ENCODE measurements at places on chromosomes 16 and 17.

- no peak for DNase-seq
These were observed 9.8 kb upstream of the MYO18A start for GRCh38 chr17:29190039-29190438.

DNA sequence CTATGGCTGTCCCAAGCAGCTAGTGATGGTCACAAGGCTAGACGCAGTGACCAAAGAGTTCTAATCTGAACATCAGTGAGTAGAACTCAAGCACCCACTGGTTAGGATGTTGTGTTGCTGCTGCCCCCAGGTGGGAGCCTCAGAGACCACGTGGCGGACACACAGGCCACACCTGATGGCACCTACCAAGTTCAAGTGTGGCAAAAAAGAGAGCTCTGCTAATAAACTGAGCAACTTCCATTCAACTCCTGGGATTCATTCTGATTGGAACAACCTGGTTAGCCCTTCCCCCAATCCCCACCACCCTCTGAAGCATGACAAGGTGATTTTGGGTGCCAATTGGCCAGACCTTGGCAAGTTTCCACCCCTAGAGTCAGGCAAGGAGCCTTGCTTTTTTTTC, 3.5 kb upstream of the LCMT1 start:
- no peak for DNase-seq

DNA sequence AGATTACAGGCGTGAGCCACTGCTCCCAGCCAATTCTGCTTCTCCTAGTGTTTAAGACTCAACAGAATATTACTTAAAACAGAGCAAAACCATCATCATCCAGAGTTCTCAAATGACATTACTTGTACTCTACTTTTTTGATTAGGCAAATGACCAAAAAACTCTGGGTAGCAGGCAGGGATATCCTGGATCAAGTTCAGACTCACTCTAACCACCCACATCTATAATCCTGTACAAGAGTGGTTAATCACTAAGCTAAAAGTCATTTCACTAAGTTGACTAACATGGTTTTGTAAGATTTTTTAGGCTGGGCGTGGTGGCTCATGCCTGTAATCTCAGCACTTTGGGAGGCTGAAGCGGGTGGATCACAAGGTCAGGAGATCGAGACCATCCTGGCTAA, 6.8 kb downstream of the NAE1 start:
- peak; percentile 85 for DNase-seq

DNA sequence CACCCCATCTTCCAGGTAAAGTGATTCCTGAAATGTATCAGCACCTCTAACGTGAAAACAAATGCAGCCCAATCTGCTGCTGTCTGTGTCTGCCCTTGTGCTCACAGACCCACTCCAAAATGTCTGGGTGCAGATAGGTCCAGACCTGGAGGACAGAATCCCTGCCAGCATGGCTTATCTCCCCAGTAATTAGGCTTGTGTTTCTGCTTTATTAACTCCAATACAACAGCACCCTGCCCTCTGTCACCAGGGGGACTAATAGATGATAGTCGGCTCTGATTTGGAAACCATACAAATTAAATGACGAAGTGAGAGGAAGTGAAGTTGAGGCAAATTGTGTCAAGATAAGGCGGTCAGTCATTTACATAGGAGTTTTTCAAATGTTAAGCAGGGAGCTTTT, 608.3 kb upstream of the SALL1 start:
- DNase-seq, result no peak

GRCh38 chr16:74742051-74742481, 32.6 kb downstream of the FA2H start:
- DNase-seq, result peak; percentile 48

- no peak for DNase-seq
These were observed 193.6 kb downstream of the CCDC182 start for GRCh38 chr17:57551321-57552079.

GRCh38 chr16:30437511-30438046, 7.7 kb upstream of the DCTPP1 start:
- no peak for DNase-seq

GRCh38 chr17:45441526-45442310, 9.0 kb upstream of the ARHGAP27 start:
- no peak for DNase-seq

DNA sequence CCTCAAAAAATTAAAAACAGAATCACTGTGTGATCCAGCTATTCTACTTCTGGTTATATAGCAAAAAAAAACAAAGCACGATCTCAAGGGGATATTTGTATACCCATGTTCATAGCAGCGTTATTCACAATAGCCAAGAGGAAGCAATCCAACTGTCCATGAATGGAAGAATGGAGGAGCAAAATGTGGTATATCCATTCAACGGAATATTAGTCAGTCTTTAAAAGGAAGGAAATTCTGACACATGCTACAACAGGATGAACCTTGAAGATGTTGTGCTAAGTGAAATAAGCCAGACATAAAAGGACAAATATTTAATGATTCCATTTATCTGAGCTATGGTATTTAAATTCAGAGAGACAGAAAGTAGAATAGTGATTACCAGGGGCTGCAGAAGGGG, 4.6 kb upstream of the NOL11 start:
- DNase-seq, result no peak

- no peak for DNase-seq
These were observed 19.8 kb downstream of the MIEF2 start for GRCh38 chr17:18280249-18280648.

GRCh38 chr17:75047398-75048098, 523 bp downstream of the KCTD2 start:
- DNase-seq, result no peak

DNA sequence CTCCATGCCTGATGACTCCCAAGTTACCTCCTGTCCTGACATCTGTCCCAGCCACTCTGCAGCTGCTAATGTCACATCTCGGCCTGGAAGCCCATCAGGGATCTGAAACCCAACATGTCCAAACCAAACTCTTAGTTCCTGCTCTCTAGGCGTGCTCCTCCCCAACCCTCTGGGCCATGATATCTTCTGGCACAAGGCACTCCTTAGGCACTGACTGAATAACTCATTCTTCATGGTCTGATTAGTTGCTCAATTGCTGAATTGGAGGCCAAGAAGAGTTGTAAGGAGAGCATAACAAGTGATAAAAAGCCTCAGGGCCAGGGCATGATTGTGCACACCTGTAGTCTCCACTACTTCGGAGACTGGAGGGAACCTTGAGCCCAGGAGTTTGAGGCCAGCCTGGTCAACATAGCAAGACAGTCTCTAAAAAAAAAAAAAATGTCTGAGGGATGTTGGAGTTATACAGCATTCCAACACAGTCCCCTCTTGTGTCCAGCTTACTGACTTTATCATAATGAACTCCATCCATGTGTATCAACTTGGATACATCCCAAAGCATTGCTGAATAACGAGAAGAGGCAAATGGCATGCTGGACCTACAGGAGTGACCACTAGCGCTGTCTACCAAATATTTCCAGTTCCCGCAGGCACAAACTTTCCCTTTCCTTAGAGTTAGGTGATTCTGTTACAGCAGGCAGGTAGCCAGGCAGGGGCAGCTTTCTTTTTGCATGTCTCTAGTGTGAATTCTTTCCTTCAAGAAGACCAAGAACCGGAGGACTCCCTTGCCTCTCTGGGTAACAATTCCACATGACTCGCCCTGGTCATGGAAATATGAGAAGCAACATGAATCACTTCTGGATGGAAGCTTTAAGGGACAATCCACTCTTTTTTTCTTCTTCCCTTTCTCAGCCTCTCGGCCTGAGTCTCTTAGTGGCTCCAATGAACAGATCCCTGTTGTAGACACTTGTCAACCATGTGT, 18.1 kb upstream of the SHCBP1 start:
- DNase-seq, result peak; percentile 67

DNA sequence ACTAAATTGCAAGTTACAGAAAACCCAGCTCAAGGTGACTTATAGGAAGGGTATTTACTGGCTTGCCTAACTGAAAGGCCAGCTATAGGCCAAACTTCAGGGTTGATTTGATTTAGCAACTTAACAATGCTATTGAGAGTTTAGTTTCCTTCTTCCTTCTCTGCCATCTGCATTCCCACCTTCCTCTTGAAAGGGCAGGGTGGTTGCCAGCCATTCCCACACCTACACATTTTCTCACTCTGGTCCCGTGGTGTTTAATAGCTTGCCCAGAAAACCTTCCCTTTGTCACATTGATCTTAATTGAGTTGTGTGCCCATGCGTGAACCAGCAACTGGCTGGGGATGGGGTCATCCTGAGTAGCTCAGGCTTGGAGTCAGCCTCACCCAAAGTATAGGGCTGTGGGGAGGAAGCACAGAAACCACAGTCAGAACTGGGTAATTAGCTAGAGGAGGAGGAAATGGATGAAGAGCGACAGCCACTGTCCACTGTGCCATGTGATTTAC, 194.7 kb downstream of the SPECC1 start:
- DNase-seq, result peak; percentile 21

GRCh38 chr17:11122908-11123307, 118.1 kb upstream of the SHISA6 start:
- DNase-seq, result no peak

GRCh38 chr16:4214215-4214621, 27.7 kb downstream of the SRL start:
- DNase-seq, result peak; percentile 94

- peak; percentile 95 for DNase-seq
These were observed 28.4 kb upstream of the NPTX1 start for GRCh38 chr17:80504686-80505413.

- DNase-seq, result no peak
These were observed 75.6 kb downstream of the AMFR start for GRCh38 chr16:56349711-56350161.

DNA sequence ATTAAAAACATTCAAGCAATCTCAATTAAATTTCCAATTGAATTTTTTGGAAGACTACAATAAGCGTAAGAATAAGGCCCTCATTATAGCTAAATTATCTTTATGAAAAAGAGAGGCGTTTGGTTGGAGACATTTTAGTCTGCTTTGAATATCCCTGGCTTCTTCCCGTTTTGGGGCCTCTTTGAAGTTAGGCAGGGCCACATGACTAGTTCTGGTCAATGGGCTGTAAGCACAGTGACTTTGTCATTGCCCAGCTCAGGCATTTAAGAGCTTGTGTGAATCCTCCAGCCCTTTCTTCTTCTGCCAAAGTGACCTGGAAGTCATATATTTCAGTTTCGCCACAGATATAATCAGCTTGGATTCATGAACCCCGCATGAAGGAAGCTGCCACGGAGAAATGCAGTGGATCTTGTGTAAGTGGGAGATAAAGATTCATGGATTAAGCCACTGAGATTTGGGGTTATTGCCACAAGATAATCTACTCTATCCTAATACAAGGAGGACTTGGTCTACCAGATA, 21.7 kb upstream of the UBTF start:
- no peak for DNase-seq

DNA sequence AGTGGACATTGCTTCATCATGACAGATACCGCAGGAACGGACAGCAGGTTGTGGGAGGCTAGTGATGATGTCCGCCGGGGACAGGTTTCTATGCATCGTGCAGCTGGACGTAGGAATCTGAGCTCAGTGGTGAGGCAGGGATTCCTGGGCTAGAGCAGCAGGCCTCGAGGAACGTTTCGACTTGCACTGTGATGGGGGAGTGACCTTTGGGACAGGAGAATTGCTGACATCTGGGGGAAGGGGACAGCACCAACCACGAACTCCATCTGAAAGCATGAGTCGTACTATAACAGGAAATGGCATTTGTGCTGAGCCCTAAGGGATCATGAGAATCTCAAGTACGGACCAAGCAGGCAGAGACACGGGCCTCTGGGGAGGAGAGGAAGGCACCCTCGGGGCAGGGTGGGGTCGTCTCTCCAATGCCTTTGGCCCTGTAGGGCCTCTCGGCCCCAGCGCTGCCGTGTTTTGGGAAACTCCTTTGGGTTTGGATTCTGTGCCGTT, 65.8 kb upstream of the ENDOV start:
- peak; percentile 28 for DNase-seq

- no peak for DNase-seq
These were observed 301.1 kb downstream of the IRF8 start for GRCh38 chr16:86199871-86200695.

DNA sequence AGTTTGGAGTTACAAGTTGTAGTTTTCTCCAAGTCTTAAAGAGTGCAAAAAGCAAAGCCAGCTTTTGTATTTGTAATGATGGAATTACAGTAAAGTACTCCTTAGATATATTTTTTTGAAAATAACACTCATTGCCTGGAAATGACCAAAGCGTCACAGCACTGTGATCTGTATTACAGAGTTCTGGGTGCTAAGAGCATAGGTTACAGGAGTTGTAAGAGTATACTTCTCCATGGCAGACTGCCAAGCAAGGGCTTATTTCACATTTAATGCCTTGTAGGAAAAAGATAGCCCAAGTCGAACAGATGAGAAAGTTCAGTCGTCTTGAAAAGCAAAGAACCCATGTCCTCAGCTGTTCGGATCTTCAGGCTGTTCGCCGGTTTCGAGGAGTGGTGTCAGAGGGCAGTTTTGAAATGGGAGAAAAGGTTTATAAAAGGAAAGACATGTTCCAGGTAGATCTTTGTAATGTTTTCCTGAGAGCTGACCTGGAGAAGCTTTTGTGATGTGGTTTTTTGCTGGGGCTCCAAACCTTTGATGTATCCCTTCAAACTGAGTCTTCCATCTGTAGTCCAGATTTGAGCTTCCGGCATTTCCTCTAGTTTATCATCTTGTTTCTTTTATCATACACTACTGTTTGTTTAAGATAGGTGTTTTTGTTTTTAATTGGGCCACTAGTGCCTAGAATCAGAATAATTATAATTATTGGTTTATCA, 41.3 kb downstream of the ERCC4 start:
- peak; percentile 66 for DNase-seq

GRCh38 chr16:81502396-81503070, 57.9 kb downstream of the CMIP start:
- DNase-seq, result no peak

GRCh38 chr17:59751955-59752413, 44.5 kb downstream of the VMP1 start:
- DNase-seq, result no peak

GRCh38 chr16:75250809-75251279, 580 bp downstream of the BCAR1 start:
- DNase-seq, result no peak

- DNase-seq, result peak; percentile 79
These were observed 343.0 kb upstream of the DYNLRB2 start for GRCh38 chr16:80197741-80198201.

DNA sequence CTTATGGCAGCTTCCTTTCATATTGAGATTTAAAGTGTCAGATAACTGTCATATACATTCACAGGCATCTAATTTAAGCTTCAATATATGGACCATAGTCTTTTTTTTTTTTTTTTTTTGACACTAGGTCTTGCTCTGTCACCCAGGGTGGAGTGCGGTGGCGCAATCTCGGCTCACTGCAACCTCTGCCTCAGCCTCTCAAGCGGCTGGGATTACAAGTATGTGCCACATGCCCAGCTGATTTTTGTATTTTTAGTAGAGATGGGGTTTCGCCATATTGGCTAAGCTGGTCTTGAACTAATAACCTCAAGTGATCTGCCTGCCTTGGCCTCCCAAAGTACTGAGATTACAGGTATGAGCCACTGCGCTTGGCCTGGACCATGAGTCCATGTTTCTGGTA, 13.6 kb downstream of the CEP95 start:
- no peak for DNase-seq

- no peak for DNase-seq
These were observed 2.1 kb downstream of the DDX19B start for GRCh38 chr16:70301121-70301520.
